Hepatocyte (in vitro differentiated cells): ENCODE measurements at places on chromosomes 2 and 18. TPM values are rescaled to one million over a fixed set of nuclear protein-coding genes. Genes with fewer than 3 reads are reported as not detected.

CDH19 gene
- total RNA-seq = not detected in 2 replicates

GRCh38 chr2:217452928-217453327, 549.9 kb downstream of the TNS1 start:
- no peak for DNase-seq

GRCh38 chr2:118223511-118223991, 135.3 kb downstream of the INSIG2 start:
- no peak for DNase-seq

GRCh38 chr18:45871431-45872084, 46.1 kb downstream of the SIGLEC15 start:
- no peak for DNase-seq

SCN3A gene
- 13.2 and 14.5 TPM in 2 replicates for total RNA-seq

GRCh38 chr18:1796636-1797035, 774.7 kb downstream of the METTL4 start:
- no peak for DNase-seq

GRCh38 chr18:65215865-65216466, 534.8 kb upstream of the CDH7 start:
- no peak for DNase-seq

- DNase-seq = peak; percentile 44
These were observed 229.5 kb upstream of the EPAS1 start for GRCh38 chr2:46067501-46068305.

RTP5 gene
- total RNA-seq = not detected in 2 replicates

EML6 gene
- 2.2 and 4.0 TPM in 2 replicates for total RNA-seq

PSMD1 gene
- total RNA-seq = 92.9 and 93.6 TPM in 2 replicates

- DNase-seq = no peak
These were observed 194.5 kb downstream of the TDRD15 start for GRCh38 chr2:21318263-21318662.
